WTC11 (cell line): ENCODE measurements at places on chromosomes 11 and 22.

GRCh38 chr11:110131386-110132123 is 38.4 kb downstream of the ZC3H12C start:
- DNase-seq: no peak

- DNase-seq: no peak
These were observed 28.6 kb upstream of the YPEL1 start for GRCh38 chr22:21764038-21764804.

GRCh38 chr11:119461229-119461963 is 38.4 kb upstream of the THY1 start:
- DNase-seq: no peak

- no peak for DNase-seq
These were observed 67.7 kb downstream of the TBC1D22A start for GRCh38 chr22:46829941-46830715.

- DNase-seq: peak; percentile 58
These were observed 125.7 kb downstream of the TENM4 start for GRCh38 chr11:79314906-79315689.

GRCh38 chr11:92300876-92301275 is 76.3 kb downstream of the FAT3 start:
- DNase-seq: no peak

DNA sequence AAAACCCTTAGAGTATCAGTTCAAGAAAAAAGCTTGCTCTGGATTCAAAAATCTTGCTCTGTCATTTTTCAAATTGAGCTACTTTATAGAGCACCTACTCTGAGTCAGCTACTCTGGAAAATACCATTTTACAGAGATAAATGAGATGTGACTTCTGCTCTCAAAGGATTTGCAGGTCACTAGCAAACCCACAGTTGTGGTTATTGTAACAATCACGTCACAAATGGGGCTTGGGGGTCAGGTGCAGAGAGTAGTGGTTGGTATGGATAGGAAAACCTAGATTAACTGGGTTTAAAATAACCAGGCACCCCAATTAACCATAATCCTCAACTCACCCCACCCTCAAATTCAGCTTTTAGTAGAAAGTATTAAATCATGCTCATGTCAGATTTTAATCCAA is 52.3 kb downstream of the MSANTD4 start:
- DNase-seq: no peak

- DNase-seq: no peak
These were observed 1.4 kb upstream of the PEX16 start for GRCh38 chr11:45918962-45919675.

DNA sequence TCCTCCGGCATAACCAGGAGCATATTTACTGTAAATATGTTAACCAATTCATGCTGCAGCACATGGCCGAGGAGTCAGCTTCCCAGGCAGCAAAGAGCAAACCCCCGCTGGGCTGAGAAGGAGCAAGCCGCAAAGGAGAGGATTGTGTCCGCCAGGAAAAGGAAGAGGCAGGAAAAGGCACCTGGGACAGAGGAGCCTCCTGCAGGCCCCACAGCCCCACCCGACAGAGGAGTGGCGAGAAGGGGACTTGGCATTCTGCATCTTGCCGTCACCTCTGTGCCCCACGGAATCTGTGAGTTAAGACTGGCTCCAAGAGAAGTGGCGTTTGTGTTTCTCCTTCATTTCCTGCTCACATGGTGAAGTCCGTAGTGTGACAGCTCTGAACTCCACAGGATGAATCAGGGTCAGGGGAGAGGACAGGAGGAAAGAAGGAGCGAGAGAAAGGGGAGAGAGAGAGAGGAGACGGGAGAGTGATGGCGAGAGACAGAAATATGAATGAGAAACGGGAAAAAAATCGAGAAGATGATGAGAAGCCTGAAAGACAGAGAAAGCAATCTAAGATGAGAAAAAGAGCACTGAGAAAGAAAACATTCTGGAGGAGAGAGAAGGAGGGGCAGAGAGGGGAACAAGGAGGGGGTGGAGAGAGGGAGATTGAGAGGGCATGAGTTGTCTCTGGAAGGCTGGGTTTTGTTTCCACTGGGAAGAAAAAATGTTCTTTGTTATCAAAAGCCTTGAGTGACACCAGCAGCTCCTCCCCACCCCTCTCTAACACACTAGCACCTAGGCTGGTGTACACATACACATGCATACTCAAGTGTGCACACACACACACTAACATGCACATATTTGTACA is 489.6 kb downstream of the MN1 start:
- DNase-seq: peak; percentile 42

DNA sequence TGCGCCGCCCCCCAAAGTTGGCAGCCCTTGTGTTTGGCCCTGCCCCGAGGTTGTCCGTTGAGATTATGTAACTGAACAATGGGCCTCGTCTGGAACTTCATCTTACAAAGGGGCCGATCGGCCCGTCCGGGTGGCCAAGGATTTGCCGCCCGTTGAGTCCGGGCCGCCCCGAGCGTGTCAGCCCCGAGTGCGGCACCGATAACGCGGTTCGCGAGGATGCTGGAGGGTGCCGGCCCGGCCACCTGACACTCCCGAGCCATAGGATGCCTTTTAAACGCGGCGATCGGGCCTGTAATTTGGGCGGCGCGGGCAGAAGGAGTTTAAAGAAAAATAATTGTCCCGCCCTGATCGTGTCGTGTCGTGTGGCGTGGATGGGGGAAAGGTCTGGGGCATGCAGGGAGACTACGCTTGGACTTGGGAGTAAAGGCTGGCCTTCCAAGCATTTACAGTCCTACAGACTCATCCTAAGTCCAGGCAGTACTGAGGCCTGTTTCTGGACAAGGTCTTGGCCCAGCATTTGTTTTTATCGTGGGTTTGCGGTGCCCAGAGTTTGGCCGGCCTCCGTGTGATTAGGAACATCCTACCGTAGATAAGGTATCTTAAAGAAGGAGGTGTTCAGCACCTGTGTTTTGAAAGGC is 1.3 kb downstream of the WEE1 start:
- DNase-seq: peak; percentile 24

GRCh38 chr11:60240662-60241061 is 2.3 kb downstream of the MS4A4E start:
- DNase-seq: no peak

DNA sequence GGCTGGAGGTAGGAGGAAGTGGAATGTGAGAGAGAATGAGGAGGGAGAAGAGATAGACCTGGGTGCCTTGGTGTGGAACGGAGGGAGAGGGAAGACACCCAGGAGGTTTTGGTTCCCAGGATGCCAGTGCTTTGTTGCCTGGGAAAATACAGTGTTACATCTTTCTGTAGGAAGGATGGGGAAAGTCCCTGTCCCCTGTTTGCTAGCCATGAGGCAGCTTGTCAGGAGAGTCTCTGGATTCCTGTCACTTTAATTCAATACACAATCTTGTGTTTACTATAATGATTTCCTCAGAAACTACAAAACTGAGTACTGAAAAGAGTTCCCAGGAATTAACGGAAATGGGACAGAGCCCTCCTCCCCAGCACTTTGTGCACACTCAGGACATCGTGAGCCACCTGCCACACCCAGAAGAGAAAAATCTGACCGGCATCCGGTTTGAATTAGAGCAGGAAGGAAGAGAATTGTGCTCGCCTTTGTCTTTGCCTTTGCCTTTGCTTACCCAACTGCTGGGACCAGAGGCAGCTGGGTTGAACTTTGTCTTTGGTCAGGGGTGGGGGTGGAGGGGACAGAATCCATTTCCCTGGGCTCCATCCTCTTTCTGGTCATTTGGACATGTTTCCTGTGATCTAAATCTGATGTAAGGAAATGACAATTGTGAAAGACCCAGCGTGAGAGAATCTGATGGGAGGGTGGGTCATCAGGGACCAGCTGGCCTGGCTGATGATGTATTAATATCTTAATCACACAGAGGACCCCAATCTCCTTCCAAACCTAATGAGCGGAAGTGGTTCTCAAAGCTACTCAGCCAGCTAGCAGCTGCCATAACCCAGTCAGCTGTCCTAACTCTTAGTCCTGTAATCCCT is 1.3 kb upstream of the LIMK2 start:
- no peak for DNase-seq

DNA sequence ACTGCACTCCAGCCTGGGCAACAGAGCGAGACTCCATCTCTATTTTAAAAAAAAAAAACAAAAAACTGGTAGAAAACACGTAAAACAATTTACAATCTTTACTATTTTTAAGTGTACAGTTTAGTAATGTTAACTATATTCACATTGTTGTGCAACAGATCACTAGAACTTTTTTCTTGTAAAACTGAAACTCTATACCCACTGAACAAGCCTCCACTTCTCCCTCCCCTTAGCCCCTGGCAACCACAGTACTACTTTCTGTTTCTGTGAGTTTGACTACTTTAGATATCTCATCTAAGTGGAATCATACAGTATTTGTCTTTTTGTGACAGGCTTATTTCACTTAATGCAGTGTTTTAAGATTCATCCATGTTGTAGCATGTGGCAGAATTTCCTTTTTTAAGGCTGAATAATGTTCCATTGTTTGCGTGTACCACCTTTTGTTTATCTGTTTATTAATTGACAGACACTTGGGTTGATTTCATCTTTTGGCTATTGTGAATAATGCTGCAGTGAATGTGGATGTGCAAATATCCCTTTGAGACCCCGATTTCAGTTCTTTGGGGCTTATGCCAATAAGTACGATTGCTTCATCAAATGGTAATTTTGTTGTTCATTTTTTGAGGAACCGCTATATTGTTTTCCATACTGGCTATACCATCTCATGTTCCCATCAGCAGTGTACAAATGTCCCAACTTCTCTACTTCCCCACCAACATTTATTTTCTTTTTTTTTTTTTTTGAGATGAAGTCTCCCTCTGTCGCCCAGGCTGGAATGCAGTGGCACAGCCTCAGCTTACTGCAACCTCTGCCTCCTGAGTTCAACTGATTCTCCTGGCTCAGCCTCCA is 11.0 kb downstream of the DDB2 start:
- no peak for DNase-seq

DNA sequence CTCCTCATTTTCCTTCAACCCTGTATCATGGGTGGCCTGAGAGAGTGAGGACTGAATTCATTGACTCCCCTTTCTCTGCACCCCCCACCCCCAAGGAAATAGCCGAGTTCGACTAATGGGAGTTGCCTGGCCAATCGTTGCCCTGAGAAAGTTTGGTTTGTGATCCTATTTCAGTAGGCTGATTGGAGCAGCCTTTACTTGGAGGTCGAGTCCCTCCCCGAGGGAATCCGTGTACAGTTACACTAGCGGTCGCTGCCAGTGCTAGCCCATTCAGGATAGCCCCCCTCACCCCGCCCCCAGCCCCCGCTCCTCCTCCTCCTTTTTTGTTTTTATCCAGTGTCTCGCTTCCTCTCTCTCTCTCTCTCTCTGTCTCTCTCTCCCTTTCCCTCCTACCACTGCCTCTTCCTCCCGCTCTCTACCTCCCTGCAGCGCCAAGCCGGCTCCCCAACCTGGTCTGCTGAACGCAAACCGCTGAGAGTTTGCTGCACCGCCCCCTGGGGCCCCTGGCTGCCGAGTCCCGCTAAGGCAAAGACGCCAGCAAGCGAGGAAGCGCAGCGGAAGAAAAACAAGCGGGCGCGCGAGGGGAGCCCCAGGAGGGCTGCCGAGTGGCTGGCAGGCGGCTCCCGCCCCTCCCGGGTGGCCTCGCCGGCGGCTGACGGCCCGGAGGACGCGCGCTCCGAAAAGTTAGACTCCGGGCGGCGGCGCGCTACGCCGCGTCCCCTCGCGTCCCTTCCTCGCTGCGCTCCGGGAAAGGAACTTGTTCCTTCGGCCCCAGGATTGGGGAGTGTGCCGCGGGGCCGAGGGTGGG is at the start of gene GRAMD1B:
Gene GRAMD1B, plus strand, starts transcription at position 357 of the 808 bp plus-strand sequence. CDS start 524 bp downstream, outside the sequence.
- DNase-seq: peak; percentile 82

DNA sequence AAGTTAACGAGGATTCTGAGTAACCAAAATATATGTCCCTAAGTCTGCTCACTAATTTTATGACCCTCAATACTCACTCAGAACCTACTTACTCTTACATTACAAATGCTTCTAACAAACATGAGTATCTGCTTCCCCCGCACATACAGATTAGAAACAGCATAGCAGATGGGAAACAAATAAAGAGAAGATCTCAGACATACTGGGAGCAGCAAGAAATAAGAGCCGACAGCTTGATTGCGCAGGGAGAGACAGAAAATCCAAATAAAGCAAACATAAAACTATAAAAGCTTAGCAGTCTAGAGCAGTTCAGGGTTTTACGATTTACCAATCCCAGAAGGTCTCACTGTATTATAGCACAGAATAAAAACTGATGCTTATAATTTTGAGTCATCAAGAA is 89.1 kb upstream of the DBX1 start:
- no peak for DNase-seq

DNA sequence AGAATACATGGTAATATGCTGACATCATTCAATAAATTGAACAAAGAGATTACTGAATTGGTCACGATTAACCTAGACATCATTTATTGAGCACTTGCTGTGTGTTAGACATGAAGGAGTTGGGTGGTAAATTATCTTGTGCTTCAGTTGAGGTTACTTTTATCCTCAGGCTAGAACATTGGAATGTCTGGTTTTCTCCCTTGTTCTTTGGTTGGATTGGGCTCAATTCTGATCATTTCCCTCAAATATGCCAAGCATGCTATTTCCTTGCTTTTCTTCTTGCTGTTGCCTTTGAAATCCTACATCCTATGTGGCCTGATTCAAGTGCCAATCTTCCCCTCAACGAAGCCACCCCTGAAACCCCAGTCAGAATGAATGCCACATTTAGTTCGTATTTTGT is 65.8 kb downstream of the DEUP1 start:
- no peak for DNase-seq
